ENCODE measurements at places on chromosomes 7 and 10.
A peak's percentile ranks its signal among the peaks of the same experiment; 100 is the strongest.

GRCh38 chr7:17054836-17055235 lies 173.1 kb upstream of the AGR3 start:
- DNase-seq: no peak

DNA sequence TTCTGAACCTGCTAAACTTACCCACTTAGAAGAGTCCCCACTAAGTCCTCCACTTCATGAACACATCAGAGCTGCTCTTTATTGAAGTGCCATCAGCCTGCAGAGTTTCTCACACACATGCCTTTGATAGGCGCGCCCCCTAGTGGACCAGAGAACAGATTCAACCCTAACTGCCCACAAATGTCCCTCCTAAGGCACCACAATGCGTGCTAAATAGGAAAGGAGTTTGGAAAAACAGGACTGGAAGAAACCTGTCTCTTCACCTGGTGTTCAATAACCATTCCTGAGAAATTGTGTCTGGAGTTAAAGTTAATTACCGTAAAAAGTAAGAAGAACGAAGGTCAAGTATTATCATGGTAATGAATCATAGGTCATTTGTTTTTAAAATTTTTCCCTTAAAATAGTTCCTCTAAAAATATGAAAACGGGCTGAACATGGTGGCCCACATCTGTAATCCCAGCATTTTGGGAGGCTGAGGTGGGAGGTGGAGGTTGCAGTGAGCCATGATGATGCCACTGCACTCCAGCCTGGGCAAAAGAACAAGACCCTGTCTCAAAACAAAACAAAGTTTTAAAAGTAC lies 249.7 kb downstream of the ELMO1 start:
- peak; percentile 57 for DNase-seq

DNA sequence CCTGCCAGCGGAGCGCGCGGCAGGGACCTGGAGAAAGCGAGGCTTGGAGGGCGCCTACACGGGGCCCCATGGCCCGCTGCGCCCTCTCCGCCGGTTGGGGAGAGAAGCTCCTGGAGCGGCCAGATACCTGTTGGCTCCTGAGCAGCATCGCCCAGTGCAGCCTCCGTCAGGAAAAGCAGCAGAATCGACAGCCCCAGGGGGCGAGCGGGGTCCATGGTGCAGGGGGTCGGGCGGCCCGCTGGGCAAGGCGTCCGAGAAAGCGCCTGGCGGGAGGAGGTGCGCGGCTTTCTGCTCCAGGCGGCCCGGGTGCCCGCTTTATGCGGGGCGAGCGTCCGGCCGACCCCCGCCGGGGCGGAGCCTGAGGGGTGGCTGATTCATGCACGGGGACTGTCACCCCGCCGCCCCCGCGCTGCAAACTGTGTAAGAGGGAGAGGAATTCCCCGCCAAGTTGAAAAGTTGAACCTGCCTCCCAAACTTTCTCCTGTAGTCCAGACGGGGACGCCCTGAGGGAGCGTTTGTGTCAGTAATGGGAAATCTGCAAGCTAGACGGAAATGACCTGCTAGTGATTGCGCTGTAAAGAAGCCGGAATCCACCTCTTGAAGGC lies at the start of gene TFPI2:
Gene TFPI2, minus strand, starts transcription at position 290 of the 605 bp plus-strand sequence. Its CDS starts 75 bp downstream, at position 215.
- DNase-seq: no peak

DNA sequence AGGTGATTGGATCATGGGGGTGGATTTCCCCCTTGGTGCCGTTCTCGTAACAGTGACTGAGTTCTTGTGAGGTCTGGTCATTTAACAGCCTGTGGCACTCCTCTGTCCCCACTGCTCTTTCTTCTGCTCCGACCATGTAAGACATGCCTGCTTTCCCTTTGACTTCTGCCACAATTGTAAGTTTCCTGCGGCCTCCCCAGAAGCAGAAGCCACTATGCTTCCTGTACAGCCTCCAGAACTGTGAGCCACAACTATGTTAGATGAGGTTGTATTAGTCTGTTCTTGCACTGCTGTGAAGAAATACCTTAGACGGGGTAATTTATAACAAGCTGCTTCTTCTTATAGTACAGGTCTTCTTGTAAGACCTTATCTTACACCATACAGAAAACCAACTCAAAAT lies 241.7 kb upstream of the KLF14 start:
- no peak for DNase-seq

DNA sequence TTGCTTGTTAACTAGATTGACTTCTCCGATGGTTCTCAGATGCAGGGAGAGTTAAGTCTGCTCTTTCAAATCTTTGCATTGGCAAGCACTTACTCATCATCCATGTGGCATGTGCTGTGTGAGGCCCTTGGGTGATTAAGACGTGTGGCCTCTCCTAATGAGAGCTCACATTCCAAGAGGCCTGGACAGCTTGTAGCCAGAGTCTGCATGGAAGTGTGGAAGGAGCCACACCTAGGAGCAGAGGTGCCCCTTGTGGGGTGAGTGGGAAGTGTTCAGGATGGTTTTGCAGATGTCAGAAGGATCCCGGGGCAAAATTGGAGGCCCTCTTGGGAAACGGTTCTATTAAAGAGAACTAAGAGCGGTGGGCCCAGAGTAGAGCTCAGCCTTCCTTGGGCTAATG lies 225.9 kb downstream of the PAXIP1 start:
- DNase-seq: no peak

GRCh38 chr10:132402781-132403241 lies 5.8 kb downstream of the PWWP2B start:
- DNase-seq: no peak

- no peak for DNase-seq
These were observed 49.5 kb downstream of the TCERG1L start for GRCh38 chr10:131261890-131262475.

Data from stimulated activated CD8-positive, alpha-beta memory T cell treated with anti-CD3 and anti-CD28 coated beads, Interleukin-15, amount 100 ng/mL, for 1 hour (primary cell).